ENCODE measurements at places on chromosomes 16 and 17.

DNA sequence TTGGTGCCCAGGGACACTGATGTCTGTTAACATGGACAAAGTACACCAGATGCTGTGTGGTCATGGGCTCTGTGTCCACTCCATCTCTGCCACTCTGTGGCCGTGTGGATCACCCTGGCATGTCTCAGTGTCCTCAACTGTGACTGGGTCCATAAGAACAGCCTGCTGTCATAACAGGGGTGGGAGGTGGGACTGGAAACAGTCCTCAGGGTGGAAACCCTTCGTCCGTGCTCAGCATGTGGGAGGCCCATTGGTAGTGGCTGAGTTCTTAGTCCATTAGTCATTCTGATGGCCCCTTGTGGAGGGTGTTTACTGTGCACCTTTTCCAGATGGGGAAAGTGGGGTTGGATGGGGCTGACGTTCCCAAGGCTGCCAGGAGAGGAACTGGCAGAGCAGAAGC, 12.8 kb downstream of the FLYWCH2 start:
- DNase-seq: no peak

DNA sequence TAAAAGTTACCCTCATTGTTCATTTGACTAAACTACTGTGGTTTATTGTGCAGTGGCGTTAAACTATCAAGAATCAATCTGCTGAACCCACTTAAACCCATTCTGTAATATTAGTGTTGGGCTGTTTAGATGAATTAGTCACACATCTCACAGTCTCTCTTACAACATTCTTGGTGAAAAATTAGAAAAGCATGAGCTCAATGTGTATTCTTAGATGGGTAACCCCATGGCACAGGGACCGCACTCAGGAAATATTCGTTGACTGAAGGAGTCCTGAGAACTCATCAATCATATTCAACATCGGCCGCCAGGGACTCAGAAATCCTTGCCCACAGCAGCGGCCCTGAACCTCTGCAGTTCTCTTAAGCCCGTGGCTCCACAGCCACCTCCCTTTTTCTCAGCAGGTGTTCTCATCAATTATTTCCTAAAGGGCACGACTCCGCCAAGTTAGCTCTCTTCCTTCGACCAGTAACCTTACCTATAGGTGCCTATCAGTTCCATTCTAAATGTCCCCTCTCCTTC, 155.6 kb downstream of the STX8 start:
- DNase-seq: no peak

- DNase-seq: no peak
Observed at GRCh38 chr17:49148171-49148570, 15.6 kb downstream of the B4GALNT2 start.

- no peak for DNase-seq
Observed at GRCh38 chr17:9842057-9842758, 16.5 kb downstream of the GLP2R start.

- no peak for DNase-seq
Observed at GRCh38 chr17:38673707-38674013, 1.1 kb downstream of the EPOP start.

DNA sequence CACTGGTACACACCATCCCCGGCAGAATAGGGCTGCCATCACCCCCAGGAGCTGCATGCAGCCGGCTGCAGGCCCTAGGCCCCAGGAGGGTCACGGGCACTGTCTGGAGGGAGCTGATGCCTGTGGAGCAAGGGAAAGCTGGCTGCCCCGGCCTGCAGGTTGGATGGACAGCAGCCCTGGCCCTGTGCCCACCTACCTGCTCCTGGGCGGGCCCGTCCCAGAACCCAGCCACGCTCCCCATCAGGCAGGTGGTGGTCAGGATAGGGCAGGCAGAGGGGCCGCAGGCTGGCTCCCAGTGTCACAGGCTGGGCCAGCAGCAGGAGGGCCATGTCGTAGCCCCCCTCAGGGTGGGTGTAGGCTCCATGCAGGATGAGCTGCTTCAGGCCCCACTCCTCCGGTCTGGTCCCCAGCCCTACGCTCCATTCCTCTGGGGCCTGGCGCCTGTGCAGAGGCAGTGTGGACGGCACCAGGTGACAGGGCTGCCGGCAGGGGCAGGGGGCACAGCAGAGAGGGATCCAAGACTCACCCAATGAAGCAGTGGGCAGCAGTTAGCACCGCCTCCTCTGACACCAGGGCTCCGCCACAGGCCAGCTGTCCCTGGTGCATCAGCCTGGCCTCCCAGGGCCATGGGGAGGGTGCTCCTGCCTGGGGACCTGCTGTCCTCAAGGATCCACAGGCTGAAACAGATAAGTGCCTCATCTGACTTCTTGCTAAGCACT, 4.0 kb downstream of the PRSS53 start:
- no peak for DNase-seq

GRCh38 chr16:549544-550263, 10.5 kb upstream of the PRR35 start:
- DNase-seq: no peak

DNA sequence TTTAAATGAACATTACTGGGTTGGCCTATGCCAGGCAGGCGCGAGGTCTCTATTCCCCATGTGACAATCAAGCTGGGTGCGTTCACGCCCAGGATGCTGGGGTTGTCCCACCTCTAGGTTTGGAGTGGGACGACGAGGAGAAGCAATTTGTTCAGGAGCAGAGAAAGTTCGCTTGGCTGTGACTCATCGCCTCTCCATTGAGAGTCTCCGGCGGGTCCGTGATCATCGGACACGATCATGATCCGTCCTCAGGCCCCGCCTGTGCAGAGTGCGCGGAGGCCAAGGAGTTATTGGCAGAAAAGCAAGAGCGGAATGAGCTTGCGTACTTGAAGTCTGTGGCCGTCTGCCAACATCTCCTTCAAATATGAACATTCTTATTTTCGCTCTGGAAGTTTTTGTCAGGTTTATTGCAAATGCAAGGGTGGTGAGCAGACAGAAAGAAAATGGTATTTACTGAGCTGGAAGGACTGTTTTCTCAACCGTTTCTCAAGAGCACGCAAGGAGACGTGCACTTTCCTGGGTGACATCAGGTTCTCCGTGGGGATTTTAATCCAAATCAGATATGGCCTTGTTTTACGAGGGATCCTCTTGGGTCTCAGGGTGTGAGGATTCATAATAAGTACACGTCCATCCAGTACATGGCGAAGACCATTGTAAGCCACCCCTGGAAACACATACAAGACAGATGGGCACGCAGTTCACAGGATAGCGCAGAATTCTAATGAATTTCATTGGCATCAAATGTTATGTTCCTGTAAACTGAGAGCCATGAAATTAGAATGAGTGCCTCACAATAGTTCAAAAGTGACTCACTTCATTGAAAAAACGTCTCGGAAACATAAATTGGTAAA, 70.1 kb upstream of the CREBBP start:
- no peak for DNase-seq

DNA sequence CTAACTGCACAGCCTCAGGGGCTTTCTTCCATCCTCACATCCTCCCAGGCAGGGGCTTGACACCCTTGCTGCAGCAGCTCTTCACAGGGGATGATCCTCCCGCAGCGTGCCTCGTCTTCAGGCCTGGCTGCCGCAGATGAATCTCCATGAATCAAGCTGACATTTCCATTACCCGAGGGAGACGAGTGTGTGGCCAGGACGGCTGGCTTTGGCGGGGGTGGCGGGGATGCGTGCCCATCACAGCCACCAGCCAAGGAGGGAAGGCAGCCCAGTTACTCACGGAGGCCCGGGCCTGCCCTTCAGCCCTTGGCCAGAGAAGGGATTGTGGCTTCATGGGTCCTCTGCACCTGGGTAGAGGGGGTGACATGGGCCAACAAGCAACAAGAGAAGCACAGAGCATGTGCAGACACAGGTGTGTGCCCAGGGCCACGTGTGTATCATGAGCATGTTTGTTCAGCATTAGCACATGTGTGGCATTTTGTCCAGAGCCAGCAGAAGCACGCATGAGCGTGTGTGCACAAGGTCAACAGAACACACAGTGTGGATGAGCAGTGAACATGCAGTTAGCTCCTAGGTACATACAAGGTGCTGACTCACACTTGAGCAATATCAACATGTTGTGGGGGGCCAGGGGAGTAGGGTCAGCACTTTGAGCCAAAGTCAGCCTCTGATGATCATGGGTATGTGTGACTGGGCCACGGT, 236.4 kb downstream of the KATNIP start:
- no peak for DNase-seq

DNA sequence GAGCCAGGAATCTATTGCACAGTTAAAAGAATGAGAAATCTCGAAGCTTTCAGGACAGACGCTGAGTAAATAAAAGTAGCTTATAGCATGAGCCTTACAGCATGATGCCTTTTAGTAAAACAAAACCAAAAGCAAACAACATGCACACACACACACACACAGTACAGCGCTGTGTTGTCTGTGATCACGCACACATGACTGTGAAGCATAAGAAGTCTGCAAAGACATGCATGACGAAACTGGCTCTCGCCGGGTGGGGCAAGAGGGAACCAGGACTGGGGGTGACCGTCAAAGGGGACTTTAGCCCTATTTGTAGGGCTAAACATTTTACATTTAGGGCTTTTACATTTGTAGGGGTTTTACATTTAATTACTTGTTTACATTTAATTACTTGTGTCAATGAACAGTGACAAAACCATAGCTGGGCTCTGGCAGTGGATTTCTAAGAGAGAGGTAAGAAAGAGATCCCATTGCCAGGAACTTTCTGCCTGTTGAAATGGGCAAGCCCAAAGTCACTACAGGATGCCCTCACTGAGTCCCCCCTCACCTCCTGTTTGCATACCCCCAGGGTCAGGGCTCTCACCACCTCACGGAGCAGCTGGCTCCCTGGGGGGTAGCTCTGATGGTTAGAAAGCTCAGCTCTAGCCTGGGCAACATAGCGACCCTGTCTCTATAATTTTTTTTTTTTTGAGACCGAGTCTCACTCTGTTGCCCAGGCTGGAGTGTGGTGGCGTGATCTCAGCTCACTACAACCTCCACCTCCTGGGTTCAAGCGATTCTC, 2.0 kb upstream of the TNFRSF13B start:
- no peak for DNase-seq

- no peak for DNase-seq
Observed at GRCh38 chr17:21166595-21167210, 39.9 kb downstream of the DHRS7B start.

- DNase-seq: no peak
Observed at GRCh38 chr17:77167472-77168306, 26.9 kb downstream of the SEC14L1 start.

DNA sequence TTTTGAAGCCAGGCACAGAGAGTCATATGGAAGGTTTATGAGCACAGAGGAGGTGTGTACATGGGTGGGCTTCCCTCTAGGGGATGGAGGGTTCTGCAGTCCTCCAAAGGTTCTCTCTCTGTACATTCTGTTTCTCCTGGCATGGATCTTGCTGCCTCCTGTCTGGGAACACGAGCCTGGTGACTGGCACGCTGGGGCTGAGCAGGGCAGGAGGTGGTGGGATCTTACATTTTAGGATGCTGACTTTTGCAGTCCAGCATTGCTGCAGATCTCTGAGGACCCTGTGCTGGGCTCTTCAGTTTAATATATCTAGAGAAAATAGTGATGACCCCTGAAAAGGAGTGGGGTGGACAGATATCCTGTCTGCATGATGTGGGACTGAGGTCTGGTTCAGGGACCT, 23.0 kb downstream of the FOXL1 start:
- no peak for DNase-seq

- DNase-seq: no peak
Observed at GRCh38 chr17:44878627-44879221, 20.5 kb downstream of the EFTUD2 start.

- DNase-seq: no peak
Observed at GRCh38 chr17:55442953-55443683, 21.5 kb upstream of the MMD start.

DNA sequence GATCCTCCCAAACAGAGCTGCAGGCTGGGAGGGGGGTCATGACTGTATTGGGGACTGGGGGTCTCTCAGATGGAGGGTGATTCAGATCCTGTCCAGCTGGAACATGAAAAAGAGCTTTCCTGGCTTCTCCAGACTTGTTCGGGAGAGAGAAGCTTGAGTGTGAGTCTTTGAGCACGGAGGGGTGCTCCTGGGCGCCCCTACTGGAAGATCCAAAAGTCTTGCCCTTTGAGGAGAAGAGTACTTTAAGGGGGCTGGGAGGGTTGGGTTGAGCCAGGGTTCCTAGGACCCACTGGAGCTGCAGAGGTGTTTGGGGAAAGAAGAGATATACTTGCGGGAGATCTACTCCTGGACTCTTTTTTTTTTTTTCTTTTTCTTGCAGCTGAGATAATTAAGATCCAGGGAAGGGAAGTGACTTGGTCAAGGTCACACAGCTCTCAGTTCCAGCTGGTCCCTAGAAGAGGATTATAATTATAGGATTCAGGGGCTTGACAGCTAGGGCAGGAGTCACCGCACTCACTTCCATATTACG, 8.4 kb downstream of the RARA start:
- DNase-seq: no peak

Measured in activated T-cell treated with anti-CD3 and anti-CD28 coated beads for 24 hours (primary cell).